Right ventricle myocardium superior (tissue), 1 donor: ENCODE measurements at places on chromosomes 3 and 15. TPM values are rescaled to one million over a fixed set of nuclear protein-coding genes. Genes with fewer than 3 reads are reported as not detected.

- no peak for DNase-seq
Measured at GRCh38 chr3:179703816-179704215, 51.0 kb downstream of the USP13 start.

Gene NANOGP8
- not detected for total RNA-seq

Gene RASGRF1
- not detected for total RNA-seq

GRCh38 chr3:122421101-122421500 lies 5.2 kb upstream of the WDR5B start:
- DNase-seq: no peak

- no peak for DNase-seq
Measured at GRCh38 chr3:139299261-139300132, 44.3 kb upstream of the MRPS22 start.

DNA sequence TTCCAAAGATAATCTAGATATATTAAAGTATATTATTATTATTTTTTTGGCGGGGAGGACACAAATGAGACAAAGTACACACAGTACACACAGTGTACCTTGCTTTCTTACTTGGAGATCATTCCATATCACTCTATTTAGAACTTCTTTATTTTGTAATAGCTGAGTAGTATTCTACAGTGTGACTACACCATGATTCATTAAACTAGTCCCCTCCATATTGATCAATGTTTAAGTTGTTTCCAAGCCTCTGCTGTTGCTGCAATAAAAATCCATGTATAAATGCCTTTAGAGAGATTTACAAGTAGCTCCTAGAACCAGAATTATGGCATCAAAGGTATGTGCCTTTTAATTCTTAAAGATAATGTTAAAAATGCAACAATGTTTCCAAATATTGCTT lies 38.8 kb downstream of the PYGO1 start:
- DNase-seq: no peak

DNA sequence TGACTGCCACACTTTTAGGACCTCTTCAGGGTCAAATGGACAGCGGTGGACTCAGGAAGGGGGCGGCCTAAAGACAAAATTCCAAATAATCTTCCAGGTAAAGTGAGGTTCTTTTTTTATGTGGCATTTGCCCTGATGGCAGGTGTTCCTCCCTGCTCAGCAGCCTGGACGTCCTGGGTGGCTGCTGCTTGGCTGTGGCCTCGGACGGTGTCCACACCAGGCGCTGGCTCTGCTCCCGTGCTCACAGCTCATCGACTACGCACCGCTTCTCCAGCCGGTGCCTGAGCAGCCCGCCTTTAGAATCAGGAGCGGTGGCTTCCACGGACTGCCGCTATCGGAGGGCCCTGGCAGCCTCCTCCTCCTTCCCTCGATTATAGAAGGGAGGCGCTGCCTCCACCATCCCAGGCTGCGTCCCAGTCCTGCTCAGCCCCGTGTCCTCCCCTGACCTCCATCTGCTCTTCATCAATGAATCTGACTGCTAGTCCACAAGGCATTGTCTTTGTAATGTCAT lies 41.9 kb downstream of the PCSK6 start:
- peak; percentile 62 for DNase-seq

GRCh38 chr3:172150913-172151650 lies 111.7 kb downstream of the FNDC3B start:
- DNase-seq: no peak

Gene HYAL1
- 66.5 TPM for total RNA-seq

- DNase-seq: no peak
Measured at GRCh38 chr3:129827765-129828164, 65.7 kb downstream of the TMCC1 start.

- no peak for DNase-seq
Measured at GRCh38 chr3:140103986-140104645, 169.1 kb downstream of the CLSTN2 start.

GRCh38 chr3:107824822-107825371 lies 265.9 kb downstream of the CD47 start:
- DNase-seq: no peak

GRCh38 chr3:64815195-64815631 lies 127.4 kb upstream of the ADAMTS9 start:
- no peak for DNase-seq

- no peak for DNase-seq
Measured at GRCh38 chr3:31462050-31462569, 70.6 kb upstream of the STT3B start.

Gene THPO
- 0.11 TPM for total RNA-seq

- DNase-seq: peak; percentile 52
Measured at GRCh38 chr15:49438962-49439631, 16.1 kb downstream of the FGF7 start.

GRCh38 chr3:312160-312733 lies 115.7 kb downstream of the CHL1 start:
- DNase-seq: no peak

Gene TMIE
- total RNA-seq: 1.00 TPM

DNA sequence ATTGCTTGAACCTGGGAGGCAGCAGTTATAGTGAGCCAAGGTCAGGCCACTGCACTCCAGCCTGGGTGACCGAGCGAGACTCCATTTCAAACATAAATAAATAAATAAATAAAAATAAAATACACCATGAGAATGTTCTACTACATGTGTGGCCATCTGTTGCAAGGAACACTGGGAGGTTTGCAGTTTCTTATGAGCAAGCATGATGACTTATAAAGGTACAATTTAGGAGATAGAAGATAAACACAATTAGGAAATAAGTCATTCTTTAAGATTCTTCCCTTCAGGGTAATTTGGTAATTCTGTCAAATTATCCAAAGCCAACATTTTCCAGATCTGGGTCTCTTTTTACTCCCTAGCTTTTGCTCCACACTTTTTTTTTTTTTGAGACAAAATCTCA lies 13.4 kb downstream of the HTR3C start:
- DNase-seq: no peak

DNA sequence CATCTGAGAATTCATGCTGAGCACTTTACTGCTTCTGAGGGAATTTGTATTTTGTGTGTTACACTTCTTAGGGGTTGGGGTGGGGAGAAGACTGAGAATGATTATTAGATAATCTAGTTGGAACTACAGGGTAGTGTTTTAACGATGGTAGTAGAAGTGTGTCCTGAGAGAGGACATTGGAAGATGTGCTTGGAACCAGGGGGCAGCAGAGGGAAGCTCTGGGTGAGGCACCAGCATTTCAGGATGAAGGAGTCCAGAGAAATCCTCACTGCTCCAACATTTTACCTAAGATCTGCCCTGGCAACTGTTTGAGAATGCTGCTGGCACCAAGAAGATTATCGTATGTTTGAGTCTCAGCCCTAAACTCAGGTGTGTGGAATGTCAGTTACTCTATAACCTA lies 145.5 kb downstream of the SQOR start:
- DNase-seq: no peak

Gene ULK3
- 35.8 TPM for total RNA-seq

DNA sequence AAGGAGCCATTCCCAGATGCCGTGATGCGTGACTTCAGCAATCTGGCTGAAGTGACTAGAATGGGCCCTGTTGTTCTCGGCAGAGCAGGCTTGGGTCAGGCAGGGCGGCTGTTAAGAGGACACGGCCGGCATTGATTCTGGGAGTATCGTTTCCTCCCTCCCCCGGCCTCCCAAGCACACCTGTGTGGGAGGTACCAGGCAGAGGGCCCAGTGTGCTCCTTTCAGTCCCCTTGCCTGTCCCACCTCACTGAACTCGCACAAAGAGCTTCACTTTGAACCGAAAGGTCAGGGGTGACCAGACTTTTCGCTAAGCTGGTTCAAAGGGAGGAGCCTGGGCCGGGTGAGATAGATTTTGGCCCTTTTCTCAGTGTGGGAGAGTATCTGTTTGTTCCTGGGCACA lies 92.7 kb downstream of the CEMIP start:
- no peak for DNase-seq

- no peak for DNase-seq
Measured at GRCh38 chr3:39754549-39754948, 54.9 kb upstream of the MYRIP start.

Gene XCR1
- total RNA-seq: not detected

GRCh38 chr3:29746163-29746760 lies 465.4 kb downstream of the RBMS3 start:
- no peak for DNase-seq

DNA sequence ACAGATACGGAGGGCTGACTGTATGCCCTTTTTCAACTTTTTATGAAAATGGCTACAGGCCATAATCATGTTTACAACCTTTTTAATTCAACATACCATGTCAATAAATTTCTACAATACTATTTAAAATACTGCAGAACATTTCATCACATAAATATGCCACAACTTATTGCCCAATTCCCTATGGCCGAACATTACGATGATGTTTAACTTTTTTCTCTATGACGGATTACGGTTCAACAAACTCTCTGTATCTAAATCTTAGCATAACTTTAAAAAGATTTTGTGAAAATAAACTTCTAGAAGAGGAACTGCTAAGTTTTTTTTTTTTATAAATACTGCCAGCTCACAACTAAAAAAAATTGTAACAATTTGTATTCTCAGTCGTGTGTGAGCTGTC lies 220.4 kb downstream of the OSBPL10 start:
- no peak for DNase-seq

DNA sequence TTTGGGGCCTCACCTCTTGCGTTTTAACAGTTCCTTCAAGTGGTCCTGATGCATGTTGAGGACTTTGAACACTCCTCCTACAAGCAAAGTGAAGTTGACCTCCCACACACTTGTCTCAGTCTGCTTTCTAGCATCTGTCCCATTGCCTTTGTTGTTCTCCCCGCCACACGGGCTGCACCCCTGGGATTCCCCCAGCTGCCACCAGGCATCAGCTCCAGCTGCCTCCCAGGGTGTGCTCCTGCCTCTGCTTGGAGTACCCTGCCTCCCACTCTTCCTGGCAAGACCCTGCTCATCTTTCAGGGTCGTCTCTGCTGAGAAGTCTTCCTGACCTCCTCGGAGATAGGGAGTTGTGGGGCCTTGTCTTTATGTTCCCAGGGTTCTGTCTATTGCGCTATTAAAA lies 52.2 kb downstream of the IGF1R start:
- DNase-seq: no peak

Gene SSUH2
- total RNA-seq: 1.00 TPM

GRCh38 chr3:151379083-151379734 lies 5.3 kb downstream of the P2RY12 start:
- DNase-seq: peak; percentile 49

GRCh38 chr15:47473832-47474231 lies 243.5 kb upstream of the SEMA6D start:
- DNase-seq: peak; percentile 73

Gene CTXN2
- not detected for total RNA-seq

DNA sequence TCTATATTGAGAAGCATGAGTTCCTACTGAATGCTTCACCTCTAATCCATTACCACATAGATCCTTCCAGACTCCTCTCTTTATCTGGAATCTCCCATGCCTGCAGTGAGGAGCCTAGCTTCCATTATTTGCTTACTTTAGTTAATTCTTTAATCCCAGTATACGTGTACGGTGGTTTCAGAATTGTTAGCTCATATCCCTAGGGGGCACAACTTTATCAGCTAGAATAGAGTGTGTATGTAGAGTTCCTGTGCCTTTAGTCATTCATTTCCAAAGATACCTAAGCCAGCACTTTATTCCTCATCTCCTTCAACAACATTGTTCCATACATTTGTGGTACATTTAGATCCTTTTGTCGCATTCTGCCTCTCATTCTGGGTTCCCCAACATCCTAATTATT lies 226.0 kb downstream of the TJP1 start:
- no peak for DNase-seq

DNA sequence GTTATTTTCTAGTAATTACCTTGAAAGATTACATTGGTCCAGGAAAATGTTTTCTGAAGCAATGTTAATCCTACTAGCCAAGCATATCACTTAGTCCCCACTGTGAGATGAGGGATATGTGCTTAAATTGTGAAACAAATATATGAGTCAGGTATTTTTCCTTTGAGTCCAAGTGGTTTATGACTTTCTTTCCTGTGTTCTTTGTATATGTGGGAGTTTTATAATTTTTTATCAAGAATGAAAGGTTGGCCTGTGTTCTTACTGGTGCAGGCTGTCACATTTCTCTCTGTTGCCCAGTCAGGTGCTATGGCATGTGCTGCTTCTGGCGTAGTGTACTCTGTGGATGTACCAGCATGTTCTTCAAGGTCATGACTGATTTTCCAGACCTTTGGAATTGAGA lies 147.4 kb downstream of the CMSS1 start:
- no peak for DNase-seq

DNA sequence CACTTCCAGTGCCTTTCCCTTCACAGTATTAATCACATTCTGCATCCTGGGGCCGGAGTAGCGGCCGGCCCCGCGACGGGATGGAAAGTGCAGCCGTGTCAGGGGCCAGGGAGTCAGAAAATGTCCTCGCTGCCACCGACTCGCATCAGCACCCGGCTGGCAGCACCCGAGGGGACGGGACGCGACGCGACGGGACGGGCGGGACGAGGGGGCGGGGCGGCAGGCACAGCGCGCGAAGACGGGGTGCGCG lies 353 bp downstream of the ATG3 start:
- DNase-seq: no peak

Gene GXYLT2
- total RNA-seq: 10.2 TPM

Gene ARRDC4
- total RNA-seq: 15.0 TPM

Gene SLC7A14
- not detected for total RNA-seq

DNA sequence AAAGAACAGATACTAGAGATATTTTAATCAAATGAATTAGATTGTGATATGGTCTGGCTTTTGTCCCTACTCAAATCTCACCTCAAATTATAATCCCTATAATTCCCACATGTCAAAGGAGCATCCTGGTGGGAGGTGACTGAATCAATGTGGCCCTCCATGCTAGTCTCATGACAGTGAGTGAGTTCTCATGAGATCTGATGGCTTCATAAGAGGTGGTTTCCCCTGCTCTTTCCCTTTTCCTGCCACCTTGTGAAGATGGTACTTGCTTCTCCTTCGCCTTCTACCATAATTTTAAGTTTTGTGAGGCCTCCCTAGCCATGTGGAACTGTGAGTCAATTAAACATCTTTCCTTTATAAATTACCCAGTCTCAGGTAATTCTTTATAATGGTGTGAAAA lies 82.8 kb downstream of the FAIM start:
- no peak for DNase-seq

DNA sequence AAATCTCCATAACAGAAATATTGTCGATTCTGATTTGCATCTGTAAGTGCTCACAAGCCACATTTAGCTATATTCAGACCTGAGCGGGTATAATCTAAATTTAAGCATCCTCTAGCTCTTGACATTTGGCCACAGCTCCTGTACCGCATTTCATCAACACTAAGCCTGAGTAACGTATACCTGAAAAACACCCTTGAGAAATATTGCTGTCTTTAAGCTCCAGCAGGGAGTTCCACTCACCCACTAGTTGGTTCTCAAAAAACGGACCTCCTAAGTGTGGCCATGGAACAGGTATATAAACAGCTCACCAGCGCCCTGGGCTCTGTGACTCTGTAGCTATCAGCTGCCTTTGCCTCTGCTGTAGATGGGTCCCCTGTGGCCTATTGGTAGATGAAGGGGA lies 80.7 kb downstream of the ABI3BP start:
- no peak for DNase-seq

- no peak for DNase-seq
Measured at GRCh38 chr3:23653647-23654525, 151.9 kb upstream of the UBE2E1 start.

DNA sequence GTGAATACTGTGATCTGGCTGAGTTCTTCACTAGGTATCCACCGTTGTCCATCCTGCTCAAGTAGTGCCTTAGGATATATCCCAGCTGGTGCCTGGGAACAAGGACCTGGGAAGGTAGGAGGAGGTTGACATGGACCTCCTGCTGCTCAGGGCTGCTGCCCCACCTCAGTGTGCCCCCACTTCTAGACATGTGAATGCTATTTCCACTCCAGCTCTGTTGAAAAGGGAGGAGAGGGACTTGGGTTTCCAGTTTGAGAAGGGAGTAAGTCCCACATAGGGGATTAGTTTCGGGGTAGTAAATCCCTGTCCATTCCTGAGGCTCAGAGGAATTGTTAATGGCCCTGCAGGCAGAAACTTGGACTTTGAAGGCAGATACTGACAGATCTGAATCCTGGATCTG lies 32.9 kb upstream of the ETV5 start:
- no peak for DNase-seq
